ENCODE measurements at places on chromosomes 13 and 19.

- DNase-seq = no peak
Measured at GRCh38 chr13:76889254-76889653, 3.0 kb upstream of the KCTD12 start.

- DNase-seq = no peak
Measured at GRCh38 chr13:107824635-107825034, 390.7 kb downstream of the LIG4 start.

DNA sequence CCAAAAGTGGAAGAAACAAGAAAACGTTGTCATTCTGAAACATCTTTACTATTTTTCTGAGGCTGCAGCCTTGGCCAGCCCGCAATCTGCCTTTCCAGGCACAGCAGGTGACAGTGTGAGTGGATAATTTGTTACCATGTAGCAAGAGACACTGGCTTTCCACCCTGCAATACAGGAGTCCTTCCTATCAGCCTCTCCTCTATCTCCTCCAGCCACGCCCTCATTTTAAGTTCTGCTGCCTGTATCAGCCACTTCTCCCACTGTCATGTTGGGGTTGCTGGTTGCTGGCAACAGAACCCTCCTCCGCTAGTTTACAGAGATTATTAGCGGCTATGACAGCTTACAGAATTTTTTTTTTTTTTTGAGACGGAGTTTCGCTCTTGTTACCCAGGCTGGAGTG lies 7.7 kb upstream of the LGALS7 start:
- DNase-seq = no peak

- DNase-seq = no peak
Measured at GRCh38 chr19:48623556-48624066, 4.3 kb downstream of the SPHK2 start.

All from HAP-1 (cell line).